Hematopoietic multipotent progenitor cell (in vitro differentiated cells): ENCODE measurements at places on chromosomes 12 and 14.

- no peak for DNase-seq
These were observed 24.0 kb upstream of the HIGD1C start for GRCh38 chr12:50928392-50928791.

DNA sequence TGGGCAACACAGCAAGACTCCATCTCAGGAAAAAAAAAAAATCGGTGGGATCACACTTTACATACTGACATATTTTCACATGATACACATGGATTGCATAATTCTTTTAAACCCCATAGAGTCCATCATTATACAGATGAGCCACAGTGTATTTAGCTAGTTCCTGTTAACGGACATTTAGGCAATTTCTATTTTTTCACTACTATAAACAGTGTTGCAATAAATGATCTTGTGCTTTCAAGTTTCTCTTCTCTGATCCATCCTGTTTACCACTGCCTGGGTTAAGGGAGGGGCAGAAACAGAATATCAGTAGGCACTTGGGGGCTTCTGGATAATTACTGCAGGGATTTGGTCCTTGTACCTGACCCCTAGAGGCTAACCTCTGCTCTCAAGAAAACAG lies 43.4 kb upstream of the SPTLC2 start:
- no peak for DNase-seq

GRCh38 chr12:45969084-45969483 lies 21.3 kb downstream of the SCAF11 start:
- DNase-seq = no peak

- DNase-seq = no peak
These were observed 20.2 kb downstream of the PLEKHD1 start for GRCh38 chr14:69504775-69505174.

- DNase-seq = no peak
These were observed 10.8 kb downstream of the BMAL2 start for GRCh38 chr12:27343255-27344000.

DNA sequence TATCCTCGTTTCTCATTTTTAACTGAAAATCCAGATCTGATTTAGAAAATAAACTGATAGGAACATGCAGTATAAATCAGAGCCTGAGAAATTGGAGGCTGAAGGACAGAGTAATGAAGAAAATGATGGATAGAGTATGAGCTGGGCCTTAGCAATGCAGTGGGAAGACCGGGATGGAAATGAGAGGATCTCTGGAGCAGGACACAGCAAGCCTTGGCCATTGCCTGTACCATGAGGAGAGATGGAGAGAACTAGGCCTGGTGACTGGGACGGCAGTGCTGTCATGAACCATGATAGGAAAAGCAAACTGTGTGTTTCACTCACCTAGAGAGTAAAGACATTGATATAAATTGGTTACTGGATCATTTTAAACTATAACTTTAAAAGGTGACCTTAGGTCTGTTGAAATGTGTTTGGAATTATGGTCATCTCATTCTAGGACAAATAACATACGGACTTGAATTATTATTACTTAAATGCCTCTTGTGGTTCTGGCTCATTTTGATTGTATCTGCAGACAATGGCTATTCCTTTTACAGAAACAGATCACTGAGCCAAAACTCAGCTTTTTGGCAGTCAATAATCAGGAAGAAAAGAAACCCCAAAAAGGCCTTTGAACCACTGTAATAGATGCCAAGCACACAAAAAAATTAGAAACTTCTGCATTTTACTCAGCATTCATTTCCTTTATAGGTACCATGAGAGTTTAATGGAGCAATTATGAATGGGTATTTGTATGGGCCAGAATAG lies 251.9 kb upstream of the PRKD1 start:
- DNase-seq = no peak

- no peak for DNase-seq
These were observed 1026.9 kb downstream of the BCL11B start for GRCh38 chr14:98244966-98245569.

DNA sequence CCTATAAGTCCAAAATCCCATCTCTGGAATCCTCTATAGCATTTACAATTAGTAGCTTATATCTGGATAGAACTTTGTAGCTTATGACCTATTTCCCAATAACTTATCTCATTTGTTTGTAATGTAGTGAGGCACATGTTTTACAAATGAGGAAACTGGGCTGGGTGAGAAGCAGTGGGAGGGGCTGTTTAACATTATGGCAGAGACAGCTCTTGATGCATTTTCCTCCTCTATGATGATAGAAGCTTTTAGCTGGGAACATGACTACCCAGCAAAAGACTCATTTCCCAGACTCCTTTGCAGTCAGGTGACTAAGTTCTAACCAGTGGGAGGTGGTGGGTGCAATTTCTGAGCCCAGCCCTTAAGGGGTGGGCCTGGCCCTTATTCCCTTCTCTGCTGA lies 179.7 kb downstream of the TTC8 start:
- DNase-seq = peak; percentile 17

DNA sequence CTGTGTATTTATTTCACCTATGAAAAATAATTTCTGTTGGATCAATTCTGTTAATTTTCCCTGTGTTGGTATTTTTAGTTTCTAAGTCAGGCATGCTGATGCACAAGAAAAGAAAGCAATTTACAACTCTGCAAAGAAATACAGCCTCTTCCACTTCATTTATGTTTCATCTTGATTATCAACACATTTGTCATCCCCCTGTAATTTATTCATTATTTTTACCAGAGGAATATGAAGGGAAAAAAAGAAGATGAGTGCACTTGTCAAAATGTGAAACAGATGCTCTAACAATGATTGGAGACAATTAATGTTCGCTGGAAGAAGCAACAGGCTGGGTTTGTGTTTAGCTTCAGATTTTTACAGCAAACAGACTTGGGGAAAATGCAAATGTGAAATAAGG lies 958.5 kb upstream of the SEL1L start:
- no peak for DNase-seq

GRCh38 chr12:127589541-127589940 lies 677.4 kb upstream of the TMEM132C start:
- no peak for DNase-seq

GRCh38 chr12:103944964-103945363 lies 14.8 kb downstream of the HSP90B1 start:
- no peak for DNase-seq

DNA sequence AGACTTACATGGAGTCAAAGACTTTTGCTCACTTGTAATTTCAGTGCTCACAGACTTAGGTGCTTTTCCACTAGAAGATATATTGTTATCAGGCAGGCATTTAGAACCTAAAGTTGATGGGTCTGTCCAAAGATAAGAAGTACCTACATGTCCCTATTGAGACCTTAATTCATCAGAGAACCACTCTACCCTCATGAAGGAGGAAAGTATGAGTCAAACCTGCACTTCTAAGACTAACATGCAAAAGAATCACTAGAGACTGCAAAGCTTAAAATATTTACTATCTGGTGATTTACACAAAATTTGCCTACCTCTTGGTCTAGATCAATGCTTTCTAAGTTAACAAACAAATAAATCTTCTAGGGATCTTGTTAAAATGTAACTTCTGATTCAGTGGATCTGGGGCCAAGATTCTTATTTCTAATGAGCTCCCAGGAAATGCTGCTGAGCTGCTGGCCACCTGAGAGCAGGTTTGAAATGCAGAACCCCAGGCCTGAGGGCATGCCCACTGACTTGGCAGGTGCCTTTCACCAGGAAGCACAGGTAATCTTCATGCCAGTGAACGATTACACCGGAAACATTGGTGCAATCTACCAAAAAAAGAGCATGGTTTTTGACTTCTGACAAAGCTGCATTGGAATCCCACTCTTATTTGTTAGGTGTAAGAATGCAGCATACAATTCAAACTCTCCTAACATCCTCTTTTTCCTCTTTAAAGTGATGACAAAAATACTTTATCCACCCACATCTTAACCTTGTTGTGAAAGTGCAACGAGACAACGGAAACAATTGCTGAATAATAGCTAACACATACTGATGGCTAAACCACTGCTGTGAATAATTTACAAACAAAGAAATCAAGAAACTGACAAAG lies 214.2 kb downstream of the ADAMTS20 start:
- DNase-seq = no peak

DNA sequence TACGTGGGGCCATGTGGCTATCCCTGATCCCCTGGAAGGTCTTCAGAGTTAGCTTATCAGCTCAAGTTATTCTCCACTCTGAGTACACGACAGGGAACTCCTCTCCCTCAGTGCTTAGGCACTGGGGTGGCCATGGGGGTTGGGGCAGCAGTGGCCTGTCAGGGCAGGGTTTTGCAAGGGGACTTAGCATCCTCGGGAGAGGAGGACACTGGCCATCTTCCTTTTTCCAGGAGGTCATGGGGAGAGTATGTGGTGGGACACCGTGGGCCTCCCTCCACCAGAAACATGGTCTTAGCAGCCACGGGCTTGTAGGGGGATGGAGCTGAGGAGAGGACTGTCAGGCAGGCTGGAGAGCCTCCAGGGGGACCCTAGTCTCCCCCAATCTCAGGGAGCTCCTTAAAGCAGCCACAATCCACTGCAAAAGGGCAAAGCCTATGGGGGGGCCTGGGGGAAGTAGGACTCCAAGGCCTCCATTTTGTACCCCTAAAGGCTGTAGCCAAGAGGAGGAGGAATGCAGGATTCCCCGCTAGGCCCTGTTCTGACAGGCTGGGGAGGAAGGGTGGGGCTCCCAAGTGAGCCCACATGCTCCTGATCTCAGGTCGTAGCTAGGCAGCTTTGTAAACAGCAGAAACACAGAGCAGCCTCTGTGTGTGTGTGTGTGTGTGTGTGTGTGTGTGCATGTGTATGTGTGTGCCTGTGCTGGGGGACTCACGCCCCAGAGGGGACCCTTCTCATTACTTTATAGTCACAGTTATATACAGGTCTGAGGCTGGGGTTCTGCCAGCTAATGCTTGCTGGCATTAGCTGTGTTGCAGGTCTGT lies 36.6 kb downstream of the KRT80 start:
- DNase-seq = peak; percentile 45

GRCh38 chr12:55428331-55429243 lies 2.5 kb downstream of the OR6C76 start:
- DNase-seq = no peak

DNA sequence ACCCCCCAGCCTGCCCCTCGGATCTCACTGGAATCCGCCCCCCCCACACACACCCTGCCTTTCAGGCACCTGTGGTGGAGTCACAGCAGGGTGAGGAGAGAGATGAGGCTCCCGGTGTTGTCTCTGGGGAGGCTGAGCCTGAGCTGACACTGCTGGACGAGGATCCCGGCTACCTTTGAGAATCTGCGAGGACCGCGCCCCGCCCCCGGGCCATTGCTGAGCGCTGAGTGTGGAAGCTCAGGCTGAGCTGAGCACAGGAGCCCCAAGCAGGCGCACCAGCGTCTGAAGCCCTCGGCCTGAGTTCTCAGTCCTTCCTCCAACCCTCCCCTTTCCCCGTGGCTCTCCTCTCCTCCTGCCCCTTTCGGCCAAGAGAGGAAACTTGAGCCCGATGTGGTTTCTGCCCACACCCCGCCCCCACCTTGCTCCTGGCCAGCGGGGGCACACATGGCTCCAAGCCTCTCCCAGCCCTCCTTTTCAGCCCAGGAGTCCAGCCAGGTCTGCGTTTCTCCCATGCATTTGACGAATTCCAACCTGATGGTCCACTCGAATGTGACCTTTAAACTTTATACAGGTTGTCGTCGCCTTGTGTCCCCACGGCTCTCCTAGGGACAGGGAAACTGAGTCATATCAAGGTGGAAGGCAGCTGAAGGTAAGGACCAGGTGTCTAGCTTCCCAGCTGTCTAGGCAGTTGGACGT lies at the start of gene NFE2:
TSS of gene NFE2 (minus strand) at position 284 of the 696 bp plus-strand sequence. CDS start 5,767 bp downstream, outside the sequence.
- DNase-seq = peak; percentile 72

GRCh38 chr14:104600141-104600643 lies 4.4 kb downstream of the TMEM179 start:
- DNase-seq = no peak

DNA sequence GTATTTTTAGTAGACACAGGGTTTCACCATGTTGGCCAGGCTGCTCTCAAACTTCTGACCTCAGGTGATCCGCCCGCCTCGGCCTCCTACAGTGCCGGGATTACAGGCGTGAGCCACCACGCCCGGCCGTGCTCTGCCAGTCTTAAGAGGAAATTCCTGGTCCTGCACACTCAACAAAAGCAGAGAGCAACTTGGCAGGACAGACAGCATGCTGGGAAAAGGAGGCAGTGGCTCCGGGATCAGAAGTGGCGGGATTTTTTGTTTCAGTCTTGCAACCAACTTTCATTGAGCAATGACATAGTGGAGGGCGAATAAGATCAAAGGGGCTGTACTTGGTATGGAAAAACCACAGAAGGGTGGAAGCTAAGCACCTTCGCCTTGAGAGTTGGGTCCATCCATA lies 2.1 kb downstream of the CKAP4 start:
- DNase-seq = no peak

- DNase-seq = no peak
These were observed 37.0 kb upstream of the HMGA2 start for GRCh38 chr12:65787056-65787865.

GRCh38 chr12:122079033-122079531 lies 526 bp downstream of the MLXIP start:
- no peak for DNase-seq

GRCh38 chr12:1576410-1577241 lies 17.8 kb downstream of the FBXL14 start:
- DNase-seq = no peak

GRCh38 chr12:119071176-119071575 lies 89.8 kb downstream of the SRRM4 start:
- no peak for DNase-seq
